ENCODE measurements at places on chromosomes 3 and 15.

GRCh38 chr15:93451265-93451664 is 362.3 kb upstream of the RGMA start:
- DNase-seq = no peak

- DNase-seq = no peak
Measured at GRCh38 chr15:85934691-85935090, 140.0 kb upstream of the KLHL25 start.

DNA sequence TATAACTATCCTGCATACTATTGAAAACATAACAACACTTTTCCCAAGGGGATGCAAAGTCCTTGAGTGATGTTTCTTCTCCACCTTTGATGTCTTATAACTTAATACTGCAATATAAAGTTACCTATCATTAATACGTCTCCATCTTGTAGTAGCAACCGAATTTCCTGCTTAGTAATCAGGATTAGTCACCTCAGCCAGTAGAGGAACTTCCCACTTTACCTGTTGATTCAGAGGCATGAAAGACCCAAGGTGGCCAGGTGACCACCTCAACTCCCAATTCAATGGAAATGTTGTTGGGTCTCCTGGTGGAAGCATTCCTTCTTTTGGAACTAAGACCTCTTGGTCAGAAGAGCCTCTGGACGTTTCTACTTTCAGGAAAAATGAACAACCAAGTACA is 3.5 kb upstream of the TMCC1 start:
- no peak for DNase-seq

GRCh38 chr15:89329329-89330084 is 5.1 kb downstream of the POLG start:
- no peak for DNase-seq

- no peak for DNase-seq
Measured at GRCh38 chr3:140023616-140024530, 88.9 kb downstream of the CLSTN2 start.

DNA sequence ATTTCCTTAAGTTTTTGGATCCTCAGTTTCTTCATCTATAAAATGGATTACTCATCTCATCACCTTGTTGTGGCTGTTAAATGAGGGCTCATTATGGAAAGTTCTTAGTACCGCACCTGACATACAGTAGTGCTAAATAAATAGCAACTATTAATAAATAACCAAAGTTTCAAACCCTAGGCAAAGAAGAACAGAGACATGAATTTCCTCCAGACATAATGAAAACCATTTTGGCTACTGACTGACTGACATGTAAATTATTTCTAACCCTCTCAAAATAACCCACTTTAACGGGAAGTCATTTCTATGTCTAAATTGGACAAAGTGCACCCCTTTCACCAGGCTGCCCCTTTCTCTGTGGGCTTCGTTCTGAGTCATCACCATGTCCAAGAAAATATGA is 17.4 kb upstream of the KLHL6 start:
- no peak for DNase-seq

GRCh38 chr3:186988806-186989205 is 58.5 kb downstream of the ST6GAL1 start:
- DNase-seq = no peak

- DNase-seq = no peak
Measured at GRCh38 chr3:11390411-11391131, 118.4 kb downstream of the ATG7 start.

DNA sequence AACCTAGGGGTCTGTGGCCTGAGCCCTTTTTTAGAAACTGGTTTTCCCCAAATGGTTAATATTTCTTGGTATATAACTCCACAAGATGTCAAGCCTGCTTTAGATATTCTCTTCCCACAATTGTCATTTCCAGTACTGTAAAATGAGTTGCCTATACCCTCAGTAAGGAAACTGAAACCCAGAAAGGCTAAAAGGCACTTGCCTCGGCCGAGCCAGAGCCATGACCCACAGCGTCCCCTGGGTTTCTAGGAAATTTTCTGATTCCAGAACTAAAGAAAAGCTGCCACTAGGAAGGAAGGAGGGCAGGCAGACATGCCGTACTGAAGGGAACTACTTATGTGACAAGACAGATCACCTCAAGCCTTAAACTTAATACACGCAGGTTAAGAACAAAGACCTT is 59.1 kb downstream of the ATP8B4 start:
- no peak for DNase-seq

DNA sequence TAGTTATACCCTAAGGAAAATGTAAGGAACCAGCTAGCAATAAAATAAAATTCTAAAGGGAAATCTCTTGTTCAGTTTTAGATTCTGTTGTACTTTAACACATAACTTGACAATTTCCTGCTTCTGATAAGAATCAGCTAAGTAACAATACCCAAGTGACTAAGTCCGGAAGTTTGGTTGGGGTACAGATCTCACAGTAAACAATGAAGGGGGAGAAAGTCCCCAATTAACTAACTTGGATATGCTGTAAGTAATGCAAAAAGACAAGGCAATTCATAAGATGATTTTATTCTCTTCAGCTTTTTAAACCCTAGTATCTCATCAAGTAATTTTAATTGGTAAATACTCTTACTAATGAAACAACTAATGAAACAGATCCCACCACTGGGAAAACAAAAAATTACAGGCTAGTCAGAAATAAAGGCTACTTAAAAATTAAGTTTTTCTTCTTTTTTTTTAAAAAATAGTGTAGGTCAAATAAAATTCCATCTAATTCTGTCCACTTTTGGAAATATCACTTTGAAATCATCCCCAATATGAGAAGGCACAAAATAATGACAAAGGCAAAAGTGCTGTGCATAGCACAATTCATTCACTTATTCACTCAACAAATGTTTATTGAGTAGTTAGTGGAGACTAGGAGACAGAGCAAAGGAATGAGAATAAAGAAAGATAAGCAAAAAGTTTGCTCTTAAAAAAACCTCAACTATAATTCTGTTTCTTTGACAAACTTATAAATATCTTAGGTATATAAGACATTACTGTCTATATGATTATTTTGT is 37.8 kb upstream of the IL20RB start:
- no peak for DNase-seq

GRCh38 chr15:97072545-97072944 is 742.0 kb downstream of the NR2F2 start:
- no peak for DNase-seq

DNA sequence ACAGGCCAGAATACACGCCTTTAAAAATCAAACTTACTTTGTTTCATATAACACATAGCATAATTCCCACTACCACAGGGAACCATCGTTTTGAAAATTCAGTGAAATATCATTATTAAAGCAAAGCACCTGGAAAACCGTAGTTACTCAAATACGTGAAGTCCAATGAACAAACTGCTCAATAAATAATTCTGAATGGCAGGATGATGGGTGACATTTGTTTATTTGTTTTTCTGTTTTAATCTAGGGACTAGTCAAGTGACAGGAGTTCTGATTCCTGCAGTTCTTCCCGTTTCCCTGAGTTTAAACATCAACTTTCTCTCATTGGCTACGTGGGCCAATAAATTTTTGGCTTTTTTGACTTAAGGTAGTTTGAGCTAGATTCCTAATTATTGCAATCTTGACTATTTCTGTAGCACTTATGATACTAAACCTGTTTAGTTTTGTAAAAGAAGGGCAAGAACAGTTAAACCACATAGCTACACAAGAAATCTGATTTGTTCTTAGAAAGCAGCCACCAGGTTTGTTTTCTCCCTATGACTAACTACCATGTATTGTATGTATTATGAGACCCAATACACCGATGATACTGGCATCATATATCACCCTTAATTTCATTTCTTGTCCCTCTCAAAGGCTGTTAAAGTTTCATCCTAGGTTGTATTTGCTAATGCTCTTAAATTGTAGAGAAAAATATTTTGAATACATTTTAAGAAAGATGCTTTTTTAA is 411.2 kb downstream of the SHQ1 start:
- DNase-seq = no peak

- DNase-seq = no peak
Measured at GRCh38 chr15:75891895-75892294, 11.8 kb upstream of the FBXO22 start.

GRCh38 chr3:40070816-40071215 is 238.7 kb upstream of the EIF1B start:
- no peak for DNase-seq

GRCh38 chr3:31754575-31755278 is 222.0 kb downstream of the STT3B start:
- no peak for DNase-seq

DNA sequence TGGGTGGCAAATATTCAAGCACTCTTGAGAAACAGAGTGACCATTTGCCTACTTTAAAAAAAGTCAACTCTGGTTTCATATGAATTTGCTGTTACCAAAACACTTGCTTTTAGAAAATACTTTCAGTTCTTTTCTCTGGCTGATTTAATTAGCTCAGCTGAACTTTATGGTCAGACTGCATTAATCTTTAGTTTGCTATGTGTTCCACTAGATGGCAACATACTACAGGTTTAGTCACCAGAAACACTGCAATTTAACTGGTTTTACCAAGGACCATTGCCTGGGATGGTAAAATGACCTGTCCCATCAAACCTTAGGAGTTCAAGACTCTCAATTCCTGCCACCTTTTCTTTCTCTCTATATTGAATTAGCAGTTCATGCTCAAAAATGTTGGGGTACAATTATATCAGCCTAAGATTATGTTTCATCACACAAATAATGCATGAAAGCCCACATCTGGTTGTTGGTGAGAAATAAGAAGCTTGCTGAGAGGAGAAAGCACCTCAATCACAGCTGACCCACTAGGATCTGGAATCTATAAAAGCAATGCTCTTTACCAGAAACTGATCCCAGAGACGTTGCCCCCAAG is 14.2 kb downstream of the EIF4E3 start:
- no peak for DNase-seq

- no peak for DNase-seq
Measured at GRCh38 chr3:146209371-146209770, 41.5 kb downstream of the PLSCR4 start.

DNA sequence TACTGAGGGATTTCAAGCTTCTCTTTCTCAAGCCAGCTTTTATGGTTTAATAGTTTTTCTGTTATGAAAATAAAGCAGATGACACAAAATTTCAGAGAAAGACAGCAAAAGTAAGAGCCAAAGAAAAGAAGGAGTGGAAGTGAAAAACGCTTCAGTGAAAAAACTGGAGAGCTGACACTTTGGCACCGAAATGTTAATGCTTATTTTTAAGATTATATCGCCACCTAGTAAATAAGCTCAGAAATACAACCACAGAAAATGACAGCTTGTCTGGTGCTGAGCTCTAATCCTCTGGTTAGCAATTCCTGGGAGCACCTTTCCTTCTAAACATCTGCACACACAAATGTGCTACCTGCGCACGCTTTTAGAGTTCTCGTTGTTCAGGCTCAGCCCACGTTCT is 101.6 kb downstream of the ZPLD1 start:
- no peak for DNase-seq

- no peak for DNase-seq
Measured at GRCh38 chr3:164507886-164508285, 570.4 kb downstream of the SI start.

- DNase-seq = no peak
Measured at GRCh38 chr3:53880396-53881345, 1.3 kb downstream of the ACTR8 start.

GRCh38 chr3:136192831-136193230 is 3.3 kb downstream of the MSL2 start:
- DNase-seq = no peak

DNA sequence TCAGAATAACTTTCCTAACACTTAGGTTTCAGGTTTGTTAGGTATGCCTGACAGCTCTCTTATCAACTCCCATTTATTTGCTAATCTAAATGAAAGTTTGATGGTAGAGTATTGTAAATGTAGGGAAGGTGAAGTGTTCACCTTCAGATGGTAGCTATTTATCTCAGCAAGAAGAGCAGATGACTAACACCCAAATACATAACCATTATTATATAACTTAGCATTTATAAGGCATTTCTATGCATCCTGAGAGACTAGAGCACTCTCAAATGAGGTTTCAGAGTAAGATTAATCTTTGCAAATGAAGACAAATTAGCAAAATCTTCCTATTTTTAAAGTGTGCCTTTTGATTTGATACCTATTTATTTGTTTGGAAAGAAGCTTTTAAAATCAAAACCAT is 143.8 kb downstream of the IGF1R start:
- no peak for DNase-seq

GRCh38 chr3:108461661-108462111 is 48.7 kb downstream of the MYH15 start:
- no peak for DNase-seq

- no peak for DNase-seq
Measured at GRCh38 chr15:25767356-25768151, 95.6 kb downstream of the ATP10A start.

Data from stimulated activated CD4-positive, alpha-beta T cell treated with anti-CD3 and anti-CD28 coated beads, Interleukin-1b, Interleukin-23, amount 100 ng/mL, for 4 hours (primary cell).